ENCODE measurements at places on chromosomes 6 and 20.
A peak's percentile ranks its signal among the peaks of the same experiment; 100 is the strongest.

DNA sequence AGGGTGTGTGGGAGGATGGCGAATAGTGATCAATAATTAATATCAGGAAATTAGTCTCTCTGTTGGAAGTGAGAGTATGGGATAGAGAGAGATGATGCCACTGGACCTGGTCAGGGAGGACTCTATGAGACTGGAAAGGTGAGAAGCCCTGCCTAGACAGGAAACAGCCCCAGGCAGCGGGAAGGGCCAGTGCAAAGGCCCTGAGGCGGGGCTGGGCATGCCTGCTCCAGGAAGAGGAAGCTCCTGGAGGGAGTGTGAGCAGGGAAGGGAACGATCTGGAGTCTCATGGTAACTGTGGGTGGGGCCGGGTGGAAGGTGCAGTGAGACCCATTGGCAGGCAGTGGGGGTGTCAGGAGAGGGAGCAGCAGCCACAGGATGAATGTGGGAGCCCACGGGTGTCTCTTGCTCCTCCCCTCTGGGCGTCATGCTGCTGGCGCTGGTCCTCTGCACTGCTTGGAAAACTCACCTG lies 1.8 kb upstream of the CST3 start:
- DNase-seq, result no peak

DNA sequence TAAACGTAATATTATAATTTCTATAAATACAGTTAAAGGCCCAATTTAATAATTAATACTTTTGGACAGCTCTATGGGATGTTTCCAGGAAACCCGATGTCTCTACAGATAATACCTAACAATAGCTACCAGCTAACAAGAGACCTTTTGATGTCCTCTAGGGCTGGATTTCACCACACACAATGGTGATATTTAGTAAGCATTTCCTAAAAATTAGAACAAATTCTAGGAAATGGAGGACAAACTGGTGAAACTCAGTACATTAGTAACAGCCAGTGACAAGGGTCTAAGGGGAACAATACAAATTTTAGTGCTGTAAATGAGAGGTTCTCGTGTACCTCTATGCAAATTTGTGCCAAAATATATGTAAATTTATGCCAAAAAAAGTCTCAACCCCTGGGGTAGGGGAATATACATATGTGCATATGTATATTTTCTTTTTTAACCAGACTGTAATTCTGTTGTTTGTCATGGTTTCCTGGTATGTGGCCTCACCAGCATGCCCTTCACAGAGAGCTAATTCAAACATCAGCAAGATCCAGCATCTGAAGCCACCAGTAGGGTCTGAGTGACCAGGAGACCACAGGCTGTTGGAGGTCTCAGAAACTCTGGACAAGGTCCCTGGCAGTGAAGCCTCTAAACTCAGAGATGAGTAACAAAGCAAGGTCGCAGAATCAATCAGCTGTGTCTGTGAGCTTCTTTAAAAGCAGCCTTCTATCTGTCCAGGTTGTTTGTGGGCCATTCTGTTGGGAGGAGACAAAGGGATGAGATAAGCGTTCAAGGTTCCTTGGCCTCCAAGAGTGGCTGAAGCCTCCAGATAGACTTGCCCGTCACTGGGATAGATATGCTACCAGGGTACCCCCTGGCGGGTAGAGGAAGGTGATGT lies 235.1 kb upstream of the RREB1 start:
- no peak for DNase-seq

DNA sequence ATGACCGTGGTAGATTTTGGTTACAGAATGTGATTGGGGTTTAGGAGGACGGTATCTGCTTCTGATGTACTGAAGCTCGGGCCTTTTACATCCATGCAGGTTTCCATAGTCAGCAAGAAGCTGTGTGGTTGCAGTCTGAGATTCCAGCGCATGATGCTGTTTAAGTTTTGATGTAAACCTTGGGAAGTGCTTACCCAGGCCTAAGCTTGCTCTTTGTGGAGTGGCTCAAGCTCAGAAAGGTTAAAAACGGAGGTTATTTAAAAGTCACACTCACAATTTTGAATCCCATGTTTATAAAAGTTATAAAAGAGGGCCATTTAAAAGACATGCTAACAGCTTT lies 121.4 kb downstream of the TIAM2 start:
- DNase-seq, result no peak

GRCh38 chr6:145621776-145622175 lies 113.5 kb downstream of the EPM2A start:
- DNase-seq, result no peak

DNA sequence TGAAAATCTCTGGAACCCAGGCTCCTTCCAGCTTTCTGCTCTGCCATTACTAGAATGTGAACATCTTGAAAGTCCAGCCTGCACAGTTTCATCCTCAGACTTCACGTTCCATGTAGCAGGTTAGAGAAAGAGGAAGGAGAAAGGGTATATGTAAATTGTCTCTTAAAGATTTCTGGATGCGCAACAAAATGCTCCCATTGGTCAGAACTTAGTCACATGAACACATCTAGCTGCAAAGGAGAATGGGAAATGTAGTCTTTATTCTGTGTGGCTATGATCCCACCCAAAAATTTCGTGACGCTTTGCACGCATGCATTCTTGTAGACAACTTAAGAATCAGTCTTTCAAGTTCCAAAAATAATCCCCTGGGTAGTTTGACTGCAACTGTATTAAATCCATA lies 46.4 kb upstream of the CHD6 start:
- no peak for DNase-seq

DNA sequence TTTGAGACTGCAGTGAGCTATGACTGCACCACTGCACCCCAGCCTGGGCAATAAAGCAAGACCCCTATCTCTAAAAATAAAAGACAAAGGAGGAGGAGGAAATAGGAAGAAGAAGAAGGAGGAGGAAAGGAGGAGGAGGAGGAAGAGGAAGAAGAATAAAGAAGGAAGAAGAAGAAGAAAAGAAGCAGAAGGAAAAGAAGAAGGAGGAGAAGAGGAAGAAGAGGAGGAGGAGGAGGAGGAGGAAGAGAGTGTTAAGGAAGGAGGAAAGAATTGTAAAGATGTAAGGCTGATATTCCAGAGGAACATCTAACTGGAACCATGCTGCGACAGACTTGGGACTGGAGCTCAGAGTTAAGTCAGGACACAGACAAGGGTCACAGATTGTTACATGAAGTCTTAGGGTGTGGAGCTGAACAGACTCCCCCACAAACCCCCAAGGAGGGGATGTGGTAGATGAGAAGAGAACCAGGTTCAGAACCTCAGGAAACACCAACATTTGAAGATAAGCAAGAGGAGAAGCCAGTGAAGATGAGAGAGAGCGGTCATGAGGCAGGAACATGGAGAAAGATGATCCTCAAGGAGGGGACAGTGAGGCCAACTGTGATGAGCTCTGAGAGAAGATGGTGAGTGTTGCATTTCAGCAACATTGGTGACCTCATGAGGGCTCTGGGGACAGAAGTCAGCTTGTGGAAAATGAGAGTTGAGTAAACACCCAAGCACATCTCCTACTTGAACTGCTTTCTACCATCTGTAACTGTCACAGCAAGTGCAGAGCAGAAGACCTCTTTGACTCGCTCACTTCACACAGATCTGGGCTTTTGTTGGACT lies 118.2 kb downstream of the CD164 start:
- DNase-seq, result no peak

DNA sequence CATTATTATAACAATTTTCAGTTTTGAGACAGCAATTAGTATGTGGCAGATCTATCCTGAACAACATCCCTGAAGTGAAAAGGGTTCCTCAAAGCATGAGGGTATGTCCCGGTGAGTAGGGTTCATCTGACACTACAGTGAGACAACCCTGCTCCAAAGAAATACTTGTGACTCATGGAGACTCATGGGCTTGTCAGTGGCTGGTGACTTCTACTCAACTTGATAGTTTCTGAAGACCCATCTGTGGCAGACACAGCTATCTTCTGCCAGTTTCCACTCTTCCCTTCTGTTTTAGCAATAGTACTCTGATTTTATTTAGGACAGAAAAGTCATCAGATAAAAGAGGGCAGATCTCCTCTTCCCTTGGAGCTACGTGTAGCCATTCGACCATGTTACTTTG lies 41.4 kb downstream of the MAP3K7 start:
- no peak for DNase-seq

DNA sequence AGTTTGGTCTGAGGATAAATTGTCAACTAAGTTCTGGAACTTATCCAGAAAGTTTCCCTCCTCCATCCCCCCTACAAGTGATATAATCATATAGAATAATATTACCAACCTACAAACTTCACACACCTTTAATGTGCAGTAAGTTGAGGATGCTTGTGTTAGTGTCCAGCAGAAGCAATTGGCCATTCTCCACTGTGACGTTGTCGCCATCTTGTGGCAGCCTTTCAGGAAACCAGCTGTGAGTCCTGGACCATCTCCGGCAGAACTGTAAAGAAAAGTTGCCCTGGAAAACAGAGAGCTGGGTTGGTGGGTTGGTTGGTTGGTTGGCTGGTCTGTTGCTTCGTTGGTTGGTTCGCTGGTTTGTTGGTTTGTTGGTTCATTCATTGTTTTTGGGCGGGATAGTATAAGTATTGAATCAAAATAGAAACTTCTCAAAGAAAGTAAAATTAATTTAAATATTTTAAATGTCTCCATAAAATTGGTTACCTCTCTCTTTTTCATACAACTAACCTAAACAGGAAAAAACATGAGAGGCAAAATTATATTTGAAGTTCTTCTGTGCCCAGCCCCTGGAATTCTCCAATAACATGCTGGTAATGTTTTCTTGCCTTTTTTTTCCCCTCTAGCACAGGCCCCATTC lies 127.5 kb downstream of the PKHD1 start:
- no peak for DNase-seq

DNA sequence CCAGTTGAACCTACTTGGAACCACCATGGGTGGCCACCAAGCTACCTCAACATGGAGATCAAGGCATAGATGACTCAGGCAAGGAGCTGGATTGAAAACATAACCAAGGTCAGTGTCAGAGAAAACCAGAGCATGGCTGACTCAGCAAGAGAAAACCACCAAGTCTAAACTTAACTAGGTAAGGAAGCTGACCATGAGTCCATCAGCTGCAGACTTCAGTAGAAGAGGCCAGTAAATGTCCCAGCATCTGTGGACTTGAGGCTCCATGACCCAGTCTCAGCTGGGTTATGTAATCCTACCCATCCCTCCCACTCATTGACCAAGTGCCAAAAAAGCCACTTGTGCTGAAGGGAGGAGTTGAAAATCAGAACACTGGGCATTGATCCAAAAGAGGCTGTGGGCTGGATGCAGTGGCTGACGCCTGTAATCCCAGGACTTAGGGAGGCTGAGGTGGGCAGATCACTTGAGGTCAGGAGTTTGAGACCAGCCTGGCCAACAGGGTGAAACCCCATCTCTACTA lies 93.7 kb upstream of the CBLN4 start:
- no peak for DNase-seq

DNA sequence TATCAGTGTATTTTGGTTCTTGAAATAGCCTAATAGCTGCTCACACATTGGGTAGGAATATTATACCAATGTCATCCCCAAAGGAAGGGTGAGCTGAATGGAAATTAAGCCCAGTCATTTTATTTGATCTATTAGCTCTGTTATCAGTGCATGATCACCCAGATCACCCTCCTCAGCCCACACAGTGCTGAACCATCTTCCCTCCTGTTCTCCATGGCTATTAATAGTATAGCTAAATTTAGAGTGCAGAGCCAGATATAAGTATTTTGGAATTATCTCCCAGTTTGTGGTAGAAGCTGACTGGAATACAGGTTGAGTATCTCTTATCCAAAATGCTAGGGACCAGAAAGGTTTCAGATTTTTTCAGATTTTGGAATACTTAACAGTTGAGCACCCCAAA lies 45.4 kb downstream of the KCTD20 start:
- DNase-seq, result no peak

DNA sequence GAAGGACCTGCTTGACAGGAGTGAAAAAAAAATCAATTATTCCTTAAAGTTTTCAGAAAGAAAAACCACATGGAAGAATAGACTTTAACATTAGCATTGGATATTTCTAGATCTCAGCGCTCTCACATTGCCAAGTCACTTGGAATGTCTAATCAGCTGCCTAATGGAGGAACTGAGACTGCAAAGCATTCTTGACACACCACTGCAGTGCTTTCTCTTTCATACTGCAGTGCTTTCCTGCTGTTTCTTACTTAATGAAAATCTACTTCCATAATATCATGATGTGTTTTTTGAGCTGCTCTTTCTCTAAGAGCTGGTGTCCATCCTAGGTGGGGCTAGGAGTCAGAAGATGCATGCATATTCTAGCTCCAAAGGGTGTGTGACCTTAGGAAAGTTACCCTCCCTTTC lies 20.4 kb upstream of the MCM3 start:
- DNase-seq, result peak; percentile 22

DNA sequence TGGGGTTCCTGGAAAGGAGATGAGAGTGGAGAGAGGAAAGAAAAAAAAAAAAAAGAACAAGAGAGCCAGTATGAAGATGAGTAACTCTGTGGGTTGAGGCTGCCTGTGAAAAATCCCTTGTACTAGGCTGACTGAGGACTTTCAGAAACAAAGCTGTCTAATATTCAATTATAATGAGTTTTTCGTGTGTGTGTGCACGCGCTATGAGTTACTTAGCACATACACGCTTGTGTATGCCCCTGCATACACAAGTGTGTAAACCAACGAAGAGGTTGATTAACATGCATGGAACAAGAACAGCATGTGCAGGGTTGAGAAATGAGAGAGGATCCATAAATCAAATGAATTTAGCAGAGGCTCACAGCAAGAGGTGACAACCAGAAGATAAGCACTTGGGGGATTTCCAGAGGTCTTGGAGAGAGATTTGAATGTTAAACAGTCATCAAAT lies 4.8 kb upstream of the RBPJL start:
- DNase-seq, result no peak

DNA sequence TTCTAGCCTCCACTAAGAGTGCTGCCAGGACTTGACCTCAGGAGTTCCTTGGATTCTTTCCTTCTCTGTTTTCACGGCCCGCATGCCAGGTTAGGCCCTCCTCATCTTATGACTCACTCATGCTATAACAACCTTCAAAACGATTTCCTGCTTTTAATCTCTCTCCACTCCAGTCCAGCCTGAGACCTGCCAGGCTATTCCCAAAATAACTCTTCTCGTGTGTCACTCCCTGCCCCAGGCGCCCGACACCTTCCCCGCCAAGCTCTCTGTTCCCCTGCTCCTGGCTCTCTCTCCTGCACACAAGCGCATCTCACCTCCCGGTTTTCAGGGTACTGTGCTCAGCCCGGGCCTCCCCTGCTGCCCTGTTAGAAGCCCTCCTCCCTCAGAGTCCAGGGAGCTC lies 64.1 kb upstream of the RPS6KA2 start:
- no peak for DNase-seq

DNA sequence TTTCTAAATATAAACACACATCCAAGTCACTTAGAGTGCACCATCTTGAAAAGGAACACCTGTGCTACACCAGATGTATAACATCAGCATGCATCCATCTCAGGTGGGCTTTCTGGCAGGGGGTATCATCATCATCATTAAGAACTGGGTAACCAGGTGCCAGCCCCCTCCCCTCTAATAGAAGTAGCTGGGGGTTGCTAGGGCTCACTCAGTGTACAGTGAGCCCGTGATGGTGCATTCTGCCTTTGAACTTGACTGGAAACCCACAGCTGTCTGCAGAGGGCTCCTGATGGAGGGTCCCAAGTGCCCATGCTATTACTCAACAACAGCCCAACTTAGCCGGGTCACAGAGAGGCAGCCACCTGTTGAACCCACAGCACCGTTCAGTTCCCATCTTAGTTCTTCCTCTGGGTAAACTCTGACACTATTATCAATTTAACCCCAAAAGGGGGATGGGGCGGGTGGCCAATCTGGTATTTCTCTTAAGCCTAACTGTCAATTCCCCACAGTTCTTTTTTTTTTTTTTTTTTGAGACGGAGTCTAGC lies 32.7 kb upstream of the CCND3 start:
- DNase-seq, result no peak

GRCh38 chr6:160256445-160256844 lies 2.2 kb downstream of the SLC22A2 start:
- DNase-seq, result no peak
